ENCODE measurements at places on chromosomes 12 and 14. TPM values are rescaled to one million over a fixed set of nuclear protein-coding genes. Genes with fewer than 3 reads are reported as not detected.

GRCh38 chr14:30559638-30560091, 707 bp downstream of the G2E3 start:
- DNase-seq = no peak

- DNase-seq = no peak
Observed at GRCh38 chr14:67395086-67395875, 16.7 kb downstream of the PLEK2 start.

GRCh38 chr12:43835264-43835655, 621 bp upstream of the TMEM117 start:
- DNase-seq = no peak

The SERPINA12 gene
- not detected for total RNA-seq

DNA sequence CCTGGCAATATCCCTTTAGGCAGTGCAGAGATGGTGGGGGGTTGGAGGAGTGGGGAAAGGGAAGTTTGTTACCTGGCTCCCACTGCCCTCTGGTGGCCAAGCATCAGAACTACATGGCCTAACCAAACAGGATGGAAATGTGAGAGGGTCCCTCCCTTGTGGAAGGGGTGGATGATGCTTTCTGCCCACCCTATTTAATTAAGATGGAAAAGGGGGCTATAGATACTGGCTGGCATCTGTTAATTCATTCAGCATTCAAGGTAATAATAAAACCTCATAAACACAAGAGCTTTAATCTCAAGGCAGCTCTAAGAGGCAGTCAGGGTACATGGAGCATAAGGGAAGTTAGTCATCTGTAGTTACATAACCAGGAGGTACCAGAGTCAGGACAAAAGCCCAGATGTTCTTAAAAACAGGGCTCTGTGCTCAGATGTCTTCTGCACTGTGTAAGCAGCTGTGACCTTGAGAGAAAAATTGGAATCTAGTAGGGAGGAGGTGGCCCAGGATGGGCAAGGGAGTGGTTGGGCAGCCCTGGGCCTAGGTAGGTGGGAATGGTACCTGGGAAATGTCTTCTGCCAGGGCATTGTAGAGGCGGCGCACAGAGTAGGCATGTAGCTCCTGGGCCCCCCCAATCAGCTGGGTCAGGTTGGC, 4.6 kb downstream of the AP1G2 start:
- no peak for DNase-seq

- no peak for DNase-seq
Observed at GRCh38 chr12:10140001-10140400, 10.0 kb upstream of the CLEC7A start.

The CD163 gene
- 91.9 TPM for total RNA-seq

- no peak for DNase-seq
Observed at GRCh38 chr12:109967383-109968031, 28.7 kb downstream of the GIT2 start.

DNA sequence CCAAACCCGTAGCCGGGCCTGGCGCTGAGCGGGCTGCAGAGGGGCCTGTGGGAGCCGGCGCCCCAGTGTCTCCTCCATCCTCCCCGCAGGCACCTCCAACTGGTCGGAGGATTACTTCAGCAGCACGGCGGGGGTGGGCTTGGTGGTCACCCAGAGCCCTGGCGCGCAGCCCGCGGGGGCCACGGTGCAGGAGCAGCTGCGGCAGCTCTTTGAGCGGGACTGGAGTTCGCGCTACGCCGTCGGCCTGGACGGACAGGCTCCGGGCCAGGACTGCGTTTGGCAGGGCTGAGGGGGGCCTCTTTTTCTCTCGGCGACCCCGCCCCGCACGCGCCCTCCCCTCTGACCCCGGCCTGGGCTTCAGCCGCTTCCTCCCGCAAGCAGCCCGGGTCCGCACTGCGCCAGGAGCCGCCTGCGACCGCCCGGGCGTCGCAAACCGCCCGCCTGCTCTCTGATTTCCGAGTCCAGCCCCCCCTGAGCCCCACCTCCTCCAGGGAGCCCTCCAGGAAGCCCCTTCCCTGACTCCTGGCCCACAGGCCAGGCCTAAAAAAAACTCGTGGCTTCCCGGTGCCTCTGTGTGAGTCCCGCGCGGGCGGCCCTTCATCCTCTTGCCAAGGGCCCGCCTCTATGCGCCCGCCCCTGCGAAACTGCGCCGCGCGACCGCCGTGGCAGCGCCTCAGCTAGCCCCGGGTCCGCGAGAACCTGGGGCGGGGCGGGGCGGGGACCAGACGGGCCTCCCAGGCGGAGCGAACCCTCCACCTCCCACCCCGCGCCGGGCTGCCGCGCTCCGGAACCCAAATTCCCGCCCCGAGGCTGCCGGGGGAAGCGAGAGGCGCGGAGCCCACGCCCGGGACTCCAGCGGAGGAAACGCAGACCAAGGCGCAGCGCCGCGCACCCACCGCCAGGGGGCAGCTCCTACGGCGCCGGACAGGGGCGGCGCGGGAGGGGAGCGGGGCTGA, 8.3 kb downstream of the PLD4 start:
- peak; percentile 95 for DNase-seq

The LMBR1L gene
- 99.1 TPM for total RNA-seq

- DNase-seq = no peak
Observed at GRCh38 chr12:6494258-6494743, 399 bp downstream of the NCAPD2 start.

The KRT5 gene
- 2.6 TPM for total RNA-seq

DNA sequence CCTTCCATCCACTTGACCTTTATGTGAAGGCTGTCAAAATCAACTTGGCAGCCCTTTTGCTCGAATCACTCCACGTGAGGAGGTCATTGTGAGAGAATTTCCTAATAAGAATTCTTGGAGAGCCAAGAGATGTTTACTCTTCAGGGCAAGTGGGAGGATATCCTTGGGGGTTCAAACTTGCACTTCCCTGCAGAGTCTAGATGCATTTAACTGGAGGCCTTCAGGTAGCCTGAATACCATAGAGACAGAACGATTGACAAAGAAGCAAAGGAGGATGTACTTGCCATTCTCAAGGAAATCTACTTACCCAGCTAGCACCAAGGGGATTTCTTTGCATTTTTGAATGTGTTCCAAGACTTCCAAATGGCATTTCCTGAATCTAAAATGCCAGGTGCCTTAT, 1702.6 kb upstream of the FLRT2 start:
- DNase-seq = no peak

DNA sequence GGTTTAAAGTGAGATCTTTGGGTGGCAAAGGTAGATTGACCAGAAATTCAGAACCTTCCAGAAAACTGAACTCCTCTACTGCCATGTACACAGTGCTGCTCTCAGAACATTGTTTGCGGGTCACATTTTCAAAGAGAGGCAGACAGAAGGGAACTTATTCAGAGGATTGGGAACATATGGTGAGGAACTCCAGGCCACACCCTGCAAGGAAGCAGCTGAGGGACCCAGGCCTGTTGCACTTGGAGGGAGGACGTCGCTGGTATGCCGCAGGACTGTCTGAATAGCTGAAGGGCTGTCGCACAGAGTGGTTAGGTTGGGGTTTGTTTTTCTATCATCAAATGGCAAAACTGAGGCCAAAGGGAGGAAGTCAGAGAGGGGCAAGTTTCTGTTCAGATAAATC, 441.1 kb downstream of the DPF3 start:
- no peak for DNase-seq

- DNase-seq = no peak
Observed at GRCh38 chr14:61474015-61474414, 152.6 kb downstream of the PRKCH start.

DNA sequence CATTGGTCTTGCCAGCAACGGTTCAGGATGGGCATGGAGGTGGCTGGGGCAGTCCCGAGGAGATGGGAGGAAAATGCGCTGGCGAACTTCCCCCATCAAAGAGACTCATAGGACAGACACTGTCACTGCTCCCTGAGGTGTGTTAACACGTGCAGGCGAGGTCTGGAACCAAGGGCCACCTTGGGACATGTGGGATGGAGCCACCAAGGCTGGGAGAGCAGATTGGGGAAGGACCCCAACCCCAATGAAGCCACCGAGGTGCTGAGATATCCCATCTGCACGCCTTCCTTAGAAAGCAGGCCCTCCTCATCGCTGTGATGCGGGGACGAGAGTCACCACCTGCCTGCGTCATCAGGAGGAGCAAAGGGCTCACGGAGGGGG, 16.9 kb upstream of the BEGAIN start:
- peak; percentile 35 for DNase-seq

- no peak for DNase-seq
Observed at GRCh38 chr14:74144789-74145188, 60.0 kb downstream of the LIN52 start.

DNA sequence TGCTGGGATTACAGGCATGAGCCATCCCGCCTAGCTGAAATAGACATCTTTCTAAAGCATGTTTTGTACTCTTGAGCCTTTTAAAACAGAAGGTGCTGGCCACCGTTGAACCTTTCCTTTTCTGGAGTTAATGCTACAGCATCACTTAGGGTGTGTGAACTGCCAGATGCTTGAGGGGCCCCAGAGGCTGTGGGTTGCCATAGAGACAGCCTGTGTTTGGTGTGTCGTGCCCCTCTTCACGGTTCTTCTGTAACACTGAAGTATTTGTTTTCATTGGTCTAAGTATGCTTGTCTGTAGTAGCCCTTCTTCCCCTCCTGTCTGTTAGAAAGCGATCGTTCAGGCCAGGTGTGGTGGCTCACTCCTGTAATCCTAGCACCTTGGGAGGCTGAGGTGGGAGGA, 30.8 kb downstream of the PLEKHG3 start:
- DNase-seq = no peak

The PPP1R36 gene
- 2.5 TPM for total RNA-seq

DNA sequence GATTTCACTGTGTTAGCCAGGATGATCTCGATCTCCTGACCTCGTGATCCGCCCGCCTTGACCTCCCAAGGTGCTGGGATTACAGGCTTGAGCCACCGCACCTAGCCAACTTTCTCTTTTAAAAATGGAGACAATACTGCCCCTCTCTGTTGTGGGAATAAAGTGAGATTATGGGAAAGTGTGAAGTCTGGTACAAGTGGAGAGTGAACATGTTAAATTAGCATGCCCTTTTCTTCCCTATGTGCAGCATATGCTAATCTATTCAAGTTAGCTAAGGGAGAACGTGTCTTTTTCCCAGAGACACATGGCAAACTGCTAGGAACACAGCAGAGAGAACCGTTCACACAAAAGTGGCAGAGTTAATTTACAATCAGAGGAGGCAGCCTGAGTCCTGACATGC, 1.5 kb downstream of the COPS7A start:
- no peak for DNase-seq

The CLEC9A gene
- total RNA-seq = 2.3 TPM

DNA sequence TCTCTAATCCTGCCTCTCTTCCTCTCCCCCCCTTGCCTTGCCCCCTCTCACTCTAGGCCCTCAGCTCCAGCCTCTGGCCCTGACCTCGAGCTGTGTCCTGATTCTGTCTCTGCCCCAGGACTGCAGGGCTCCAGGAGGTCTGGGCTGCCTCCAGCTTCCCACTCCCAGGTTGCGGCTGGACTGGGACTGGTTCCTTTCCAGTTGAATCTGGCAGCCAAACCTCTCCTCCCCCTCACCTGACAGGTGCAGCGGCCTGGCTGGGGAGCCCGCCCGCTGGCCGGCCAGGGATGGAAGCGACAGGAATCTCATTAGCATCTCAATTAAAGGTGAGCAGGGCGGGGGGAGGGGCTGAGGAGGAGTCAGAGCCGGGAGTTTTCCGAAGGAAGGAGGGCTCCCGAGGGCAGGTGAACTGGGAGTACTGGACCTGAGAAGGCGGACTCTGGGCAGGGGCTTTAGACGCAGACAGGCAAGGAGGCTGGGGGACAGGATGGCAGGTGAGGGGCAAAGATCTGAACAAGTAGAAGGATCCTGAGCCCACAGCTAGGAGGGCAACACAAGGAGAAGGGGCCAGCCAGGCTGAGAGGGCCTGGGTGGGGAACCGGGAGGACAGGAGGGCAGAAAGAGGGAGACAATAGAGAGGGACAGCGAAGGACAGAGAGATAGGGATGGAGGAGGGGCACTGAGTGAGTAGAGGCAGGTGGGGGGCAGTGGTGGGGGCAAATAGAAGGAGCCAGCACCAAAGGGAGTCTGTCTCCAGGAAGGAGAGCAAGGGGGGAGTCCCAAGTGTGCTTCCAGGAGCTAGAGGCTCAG, at the start of gene SCNN1A:
Gene SCNN1A (minus strand): TSS at position 295 of the 810 bp plus-strand sequence. CDS start 780 bp downstream, outside the sequence.
- peak; percentile 51 for DNase-seq

DNA sequence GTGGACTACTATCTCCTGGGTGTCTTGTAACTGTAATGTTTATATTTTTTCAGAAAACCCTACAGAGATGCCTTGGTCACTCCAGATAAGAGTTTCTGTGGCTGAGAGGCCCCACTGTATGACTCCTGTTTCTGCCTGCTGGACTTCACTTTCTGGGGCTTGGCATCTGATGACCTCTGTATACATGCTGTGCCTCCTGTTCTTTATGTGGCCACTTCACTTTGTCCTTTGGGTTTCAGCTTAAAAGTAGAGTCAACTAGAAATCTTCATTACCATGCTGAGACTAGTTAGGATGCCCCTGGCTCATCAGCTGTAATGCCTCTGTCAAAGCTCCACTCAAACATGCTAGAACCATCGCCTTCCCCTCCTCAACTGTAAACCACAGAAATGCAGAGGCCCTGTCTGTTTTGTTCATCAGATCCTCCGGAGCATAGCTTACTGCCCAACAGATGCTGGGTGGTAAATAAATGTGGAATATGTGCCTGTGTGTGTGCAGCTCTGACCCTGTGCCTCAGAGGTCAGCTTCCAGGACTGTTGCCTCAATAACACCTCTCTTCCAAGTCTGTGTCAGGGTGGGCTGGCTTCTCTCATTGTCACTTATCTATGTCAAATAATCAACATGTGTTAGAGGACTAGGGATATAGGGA, 25.5 kb downstream of the ZNF664 start:
- DNase-seq = no peak

The ADIPOR2 gene
- total RNA-seq = 79.3 TPM

The PIANP gene
- 2.5 TPM for total RNA-seq

The KRT78 gene
- total RNA-seq = not detected

- no peak for DNase-seq
Observed at GRCh38 chr12:57952766-57953165, 11.4 kb downstream of the ATP23 start.

The MMP19 gene
- total RNA-seq = 9.1 TPM

All from sciatic nerve (tissue), 2 donors.